Stimulated activated CD8-positive, alpha-beta memory T cell treated with anti-CD3 and anti-CD28 coated beads, Interleukin-15, amount 100 ng/mL, for 1 hour (primary cell): ENCODE measurements at places on chromosomes 11 and 22.

- DNase-seq = no peak
Observed at GRCh38 chr11:124359566-124359965, 24.7 kb downstream of the OR8B2 start.

DNA sequence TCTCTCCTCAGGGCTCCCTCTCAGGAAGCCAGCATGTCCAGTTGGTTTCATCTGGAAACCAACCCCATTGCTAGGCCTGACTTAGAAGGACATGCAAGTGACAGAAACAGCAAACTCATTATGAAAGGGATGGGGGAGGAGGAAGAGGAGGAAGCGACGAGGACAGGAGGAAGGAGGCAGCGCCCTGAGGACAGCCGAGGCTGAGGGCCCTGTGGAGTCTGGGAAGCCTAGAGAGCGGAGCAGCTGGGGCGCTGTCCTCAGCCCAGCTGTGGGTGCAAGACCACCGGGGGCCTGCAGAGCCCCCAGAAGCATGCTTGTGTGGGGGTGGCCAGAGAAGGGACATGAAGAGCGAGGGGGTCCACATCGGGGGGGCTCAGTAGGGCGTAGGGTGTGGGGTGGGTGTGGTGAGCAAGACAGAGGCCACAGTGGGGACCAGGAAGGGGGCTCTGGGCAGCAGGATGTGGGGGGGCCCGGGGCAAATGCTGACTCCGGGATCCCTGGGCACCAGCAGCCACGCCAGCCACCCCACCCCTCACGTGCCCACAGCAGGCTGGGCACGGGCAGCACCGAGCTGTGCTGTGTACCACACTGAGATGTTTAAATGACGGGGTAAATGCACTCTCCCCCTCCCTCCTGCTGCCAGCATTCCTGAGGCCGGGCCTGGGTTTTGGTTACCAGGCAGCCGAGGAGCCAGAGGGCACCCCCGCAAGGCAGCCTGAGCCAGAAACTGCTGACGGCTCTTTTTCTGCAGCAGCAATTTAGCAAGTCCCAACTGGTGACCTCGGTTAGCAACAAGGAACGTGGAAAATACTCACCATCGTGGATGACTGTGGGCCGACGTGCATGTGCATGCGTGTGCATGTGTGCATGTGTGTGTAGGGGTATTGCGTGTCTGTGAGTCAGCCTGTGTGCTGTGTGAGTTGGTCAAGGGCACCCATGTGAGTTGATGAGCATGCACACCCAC lies 82.7 kb upstream of the LINC01488 start:
- DNase-seq = no peak

GRCh38 chr11:44823868-44824267 lies 97.1 kb downstream of the TSPAN18 start:
- no peak for DNase-seq

- DNase-seq = no peak
Observed at GRCh38 chr11:41459465-41460401, at the start of gene LRRC4C. Gene LRRC4C, minus strand, starts transcription at chr11:41459652.

DNA sequence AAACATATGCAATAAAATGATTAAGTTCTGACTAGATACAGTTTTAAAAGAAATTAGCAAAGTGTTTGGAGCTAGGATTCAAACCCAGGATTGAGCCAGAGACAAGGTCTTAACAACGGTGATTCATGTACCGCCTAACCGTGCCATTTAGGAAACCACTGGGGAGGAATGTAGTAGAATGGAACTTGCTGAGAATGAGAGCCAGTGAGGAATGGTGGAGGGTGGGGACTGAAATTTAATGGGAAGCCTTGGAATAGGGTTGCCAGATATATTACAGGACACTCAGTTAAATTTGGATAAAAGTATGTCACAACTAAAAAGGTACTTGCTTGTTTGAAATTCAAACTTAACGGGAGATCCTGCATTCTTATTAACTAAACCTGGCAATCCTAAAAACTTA lies 30.4 kb upstream of the TMEM86A start:
- DNase-seq = no peak

DNA sequence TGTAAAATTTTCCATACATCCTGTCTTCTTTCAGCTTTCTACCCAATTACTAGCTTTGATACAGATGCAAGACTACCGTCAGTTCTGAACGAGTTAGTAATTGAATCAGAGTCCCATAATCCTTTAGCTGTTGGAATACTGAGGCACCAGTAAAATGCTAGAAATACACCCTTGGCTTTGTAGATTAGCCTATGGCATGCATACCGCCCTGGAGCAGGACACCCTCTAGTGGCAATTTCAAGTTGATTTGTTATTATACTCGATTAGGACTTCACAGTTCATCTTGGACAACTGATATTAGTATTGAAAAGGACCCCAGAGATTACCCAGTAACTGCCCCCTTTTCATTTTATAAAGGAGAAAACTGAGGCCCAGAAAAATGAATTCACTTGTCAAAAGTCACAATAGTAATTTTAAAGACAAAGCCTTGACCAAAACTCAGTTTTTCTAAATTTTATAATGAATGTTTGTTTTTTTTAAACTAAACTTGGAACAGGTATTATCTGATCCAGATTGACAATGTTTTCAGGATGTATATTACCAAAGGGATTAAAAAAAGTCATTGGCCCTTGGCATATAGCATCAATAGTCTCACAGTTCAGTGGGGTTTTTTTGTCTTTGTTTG lies 72.6 kb downstream of the HIPK3 start:
- DNase-seq = no peak

DNA sequence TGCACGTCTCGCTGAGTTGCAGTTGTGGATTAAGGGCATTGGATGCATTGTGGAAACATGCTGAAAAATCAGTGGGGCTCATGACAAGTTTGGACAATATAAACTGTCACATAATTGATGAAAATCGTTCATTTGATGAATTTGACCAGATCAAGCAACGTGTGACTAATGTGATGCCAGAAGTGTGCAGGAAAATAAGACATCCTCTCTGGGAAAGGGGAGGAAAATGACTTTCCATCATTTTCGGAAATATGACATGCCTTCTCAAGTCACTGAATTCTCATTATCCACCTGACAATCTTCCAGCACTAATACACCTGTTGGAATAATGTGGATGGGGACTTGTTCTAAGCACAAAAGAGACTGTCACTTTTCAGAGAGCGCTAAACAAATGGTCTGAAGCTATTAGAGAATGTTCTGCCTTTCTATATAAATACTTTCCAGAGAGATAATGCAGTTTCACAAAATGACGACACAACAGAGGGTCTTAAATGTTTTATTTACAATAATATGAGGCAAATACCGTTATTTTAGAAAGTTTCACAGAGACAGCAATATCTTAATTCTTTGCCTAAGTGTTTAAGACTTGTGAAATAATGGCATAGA lies 1741.9 kb upstream of the RAG2 start:
- DNase-seq = no peak

- no peak for DNase-seq
Observed at GRCh38 chr11:125211948-125212340, 47.4 kb downstream of the PKNOX2 start.

DNA sequence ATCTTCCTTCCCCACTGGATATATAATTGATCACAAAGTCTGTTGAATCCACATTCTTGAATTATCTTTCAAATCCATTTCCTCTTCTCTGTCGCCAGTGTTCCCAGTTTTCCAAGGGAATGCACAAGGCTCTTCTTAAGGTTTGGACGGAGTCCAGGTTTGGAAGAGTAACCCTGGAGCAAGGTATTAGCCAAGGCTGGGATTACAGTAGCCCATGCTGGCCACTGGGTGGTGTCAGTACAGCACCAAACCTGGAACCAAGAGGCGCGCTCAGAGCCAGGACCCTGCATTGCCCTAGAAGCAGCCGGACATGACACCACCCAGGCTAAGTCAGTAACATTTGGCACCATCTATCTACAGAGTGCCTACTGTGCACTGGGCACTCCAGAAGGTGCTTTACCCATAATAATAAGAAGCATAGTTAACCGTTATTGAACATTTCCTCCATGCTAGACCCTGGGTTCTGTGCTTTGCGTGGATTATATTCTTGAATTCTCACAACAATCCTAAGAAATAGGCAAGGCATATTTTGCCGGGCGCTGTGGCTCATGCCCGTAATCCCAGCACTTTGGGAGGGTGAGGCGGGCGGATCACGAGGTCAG lies 48.0 kb upstream of the CLPB start:
- DNase-seq = no peak

- no peak for DNase-seq
Observed at GRCh38 chr11:102462610-102463009, 10.0 kb upstream of the TMEM123 start.

- DNase-seq = no peak
Observed at GRCh38 chr11:129698212-129698611, 117.4 kb upstream of the TMEM45B start.

DNA sequence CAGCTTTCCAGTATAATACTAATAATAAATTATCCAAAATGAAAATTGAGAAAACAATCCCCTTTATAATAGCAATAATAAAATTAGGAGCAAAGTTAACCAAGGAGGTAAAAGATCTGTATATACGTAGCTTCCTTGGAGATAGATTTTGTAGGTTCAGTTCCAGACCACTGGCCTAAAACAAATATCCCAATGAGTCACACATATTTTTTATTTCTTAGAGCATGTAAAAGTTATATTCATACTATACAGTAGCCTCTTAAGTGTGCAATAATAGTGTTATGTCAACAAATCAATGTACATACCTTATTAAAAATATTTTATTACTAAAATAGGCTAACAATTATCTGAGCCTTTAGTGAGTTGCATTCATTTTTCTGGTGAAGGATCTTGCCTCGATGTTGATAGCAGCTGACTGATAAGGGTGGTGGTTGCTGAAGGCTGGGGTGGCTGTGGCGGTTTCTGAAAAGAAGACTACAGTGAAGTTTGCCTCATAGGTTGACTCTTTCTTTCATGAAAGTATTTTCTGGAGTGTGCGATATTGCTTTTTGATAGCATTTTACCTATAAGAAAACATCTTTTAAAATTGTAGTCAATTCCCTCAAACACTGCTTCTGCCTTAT lies 178.5 kb downstream of the ARHGAP42 start:
- no peak for DNase-seq

DNA sequence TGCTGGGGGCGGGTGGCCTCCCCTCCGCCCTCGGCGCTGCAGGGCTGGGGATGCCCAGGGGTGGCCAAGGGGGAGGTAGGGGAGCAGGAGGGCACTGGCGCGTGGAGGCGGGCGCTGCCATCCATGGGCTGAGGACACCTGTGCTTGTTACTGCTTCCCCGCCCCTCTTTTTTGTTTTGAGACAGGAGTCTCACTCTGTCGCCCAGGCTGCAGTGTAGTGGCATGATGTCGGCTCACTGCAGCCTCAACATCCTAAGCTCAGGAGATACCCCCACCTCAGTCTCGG lies 683 bp upstream of the FADS3 start:
- no peak for DNase-seq

DNA sequence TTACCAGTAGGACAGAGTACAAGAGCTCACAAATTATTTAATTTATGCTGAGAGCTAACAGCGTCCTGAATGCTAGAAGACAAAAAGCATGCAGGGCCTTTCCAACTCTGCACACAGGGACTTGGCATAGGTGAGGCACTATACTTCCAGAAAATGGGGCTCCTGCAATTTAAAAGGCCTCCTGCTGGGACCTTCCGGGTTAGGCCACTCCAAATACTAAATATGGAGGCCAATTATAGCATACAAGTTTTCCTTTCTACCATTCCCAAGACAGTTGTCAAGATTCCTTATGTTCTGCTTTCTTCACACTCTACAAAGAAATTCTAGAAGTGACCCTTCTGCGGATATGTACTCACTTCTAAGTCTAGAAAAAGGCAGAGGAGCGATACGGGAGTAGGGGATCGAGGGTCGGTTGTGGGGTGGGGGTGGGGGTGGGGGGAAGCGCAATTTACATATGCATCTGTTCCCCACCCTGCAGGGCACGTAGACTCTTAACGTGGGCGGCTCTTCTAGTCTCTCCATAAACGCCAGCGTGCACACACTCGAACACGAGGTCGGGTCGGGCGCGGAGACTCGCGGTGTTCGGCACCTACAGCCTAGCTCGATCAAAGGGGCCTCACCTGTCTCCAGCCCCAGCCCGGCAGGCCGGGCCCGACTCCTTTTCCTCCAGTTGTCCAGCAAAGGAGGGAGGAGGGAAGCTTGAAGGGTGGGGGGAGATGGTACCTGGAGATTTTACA lies 728 bp downstream of the DCUN1D5 start:
- no peak for DNase-seq

DNA sequence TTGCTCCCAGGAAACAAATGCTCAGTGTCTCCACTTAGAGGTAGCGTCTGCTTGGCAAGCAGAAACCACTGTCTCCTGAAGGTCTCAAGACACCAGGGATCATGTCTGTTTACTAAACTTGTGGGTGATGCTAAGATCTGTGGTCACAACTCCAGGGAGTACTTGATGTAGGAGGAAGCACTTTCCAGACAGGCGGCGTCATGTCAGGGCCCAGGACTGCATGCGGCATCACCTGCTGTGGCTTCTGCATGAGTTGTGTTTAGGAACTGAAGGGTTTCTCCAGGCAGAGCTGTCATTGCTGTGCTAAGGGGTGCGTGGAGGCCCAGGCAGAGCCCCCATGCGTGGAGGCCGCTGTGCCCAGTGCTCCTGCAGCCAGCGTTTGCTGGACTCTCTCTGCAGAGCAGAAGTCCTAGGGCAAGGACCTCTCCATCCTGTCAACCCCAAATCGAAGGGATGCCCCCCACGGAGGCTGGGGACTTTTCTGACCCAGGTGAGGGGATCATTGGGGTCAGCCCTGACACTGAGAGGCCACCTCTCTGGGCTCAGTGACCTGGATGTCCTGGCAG lies 8.1 kb upstream of the PANX2 start:
- DNase-seq = no peak

- no peak for DNase-seq
Observed at GRCh38 chr22:38282397-38282796, 9.6 kb upstream of the TMEM184B start.

DNA sequence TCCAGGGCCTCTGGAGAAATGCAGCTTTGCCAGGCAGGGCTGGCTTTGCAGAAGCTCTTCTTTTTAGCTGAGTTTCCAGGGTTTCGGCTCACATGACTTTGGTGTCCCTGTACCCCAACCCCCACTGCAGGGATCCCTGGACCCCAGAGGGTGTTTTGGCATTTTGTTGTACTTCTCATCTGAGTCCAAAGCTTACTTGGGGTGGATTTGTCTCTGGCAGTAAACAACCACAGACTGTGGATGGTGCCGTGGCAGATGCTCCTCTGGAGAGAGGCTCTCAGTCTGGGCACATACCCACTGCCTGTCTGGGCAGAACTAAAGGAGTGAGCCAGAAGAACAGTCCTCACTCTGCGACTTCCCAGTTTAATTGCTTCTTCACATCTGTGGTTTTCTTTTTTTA lies 49.6 kb downstream of the COMMD9 start:
- DNase-seq = no peak

GRCh38 chr22:35634015-35634414 lies 14.2 kb upstream of the APOL6 start:
- DNase-seq = no peak
